Vagina (tissue), 2 donors: ENCODE measurements at places on chromosomes 3 and 15. TPM values are rescaled to one million over a fixed set of nuclear protein-coding genes. Genes with fewer than 3 reads are reported as not detected.

GRCh38 chr3:148253713-148254112 lies 444.0 kb upstream of the AGTR1 start:
- DNase-seq = no peak

DNA sequence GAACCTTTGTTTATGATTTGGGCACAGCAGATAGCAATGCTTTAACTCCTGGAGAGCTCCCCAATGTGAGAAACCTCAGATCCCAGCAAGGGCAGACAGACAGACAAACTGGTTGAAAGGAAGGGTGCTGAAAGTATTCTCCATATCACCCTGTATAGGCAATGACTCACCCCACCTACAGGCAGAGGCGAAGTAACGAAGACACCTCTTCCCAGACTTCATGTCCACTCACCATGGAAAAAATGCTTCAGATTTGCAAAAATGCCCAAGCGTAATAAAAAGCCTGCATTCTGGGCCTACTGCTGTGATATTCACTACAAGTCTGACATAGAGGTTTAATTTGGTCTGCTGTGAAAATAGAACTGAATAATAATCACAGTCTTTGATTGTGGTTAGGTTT lies 50.5 kb downstream of the THBS1 start:
- no peak for DNase-seq

DNA sequence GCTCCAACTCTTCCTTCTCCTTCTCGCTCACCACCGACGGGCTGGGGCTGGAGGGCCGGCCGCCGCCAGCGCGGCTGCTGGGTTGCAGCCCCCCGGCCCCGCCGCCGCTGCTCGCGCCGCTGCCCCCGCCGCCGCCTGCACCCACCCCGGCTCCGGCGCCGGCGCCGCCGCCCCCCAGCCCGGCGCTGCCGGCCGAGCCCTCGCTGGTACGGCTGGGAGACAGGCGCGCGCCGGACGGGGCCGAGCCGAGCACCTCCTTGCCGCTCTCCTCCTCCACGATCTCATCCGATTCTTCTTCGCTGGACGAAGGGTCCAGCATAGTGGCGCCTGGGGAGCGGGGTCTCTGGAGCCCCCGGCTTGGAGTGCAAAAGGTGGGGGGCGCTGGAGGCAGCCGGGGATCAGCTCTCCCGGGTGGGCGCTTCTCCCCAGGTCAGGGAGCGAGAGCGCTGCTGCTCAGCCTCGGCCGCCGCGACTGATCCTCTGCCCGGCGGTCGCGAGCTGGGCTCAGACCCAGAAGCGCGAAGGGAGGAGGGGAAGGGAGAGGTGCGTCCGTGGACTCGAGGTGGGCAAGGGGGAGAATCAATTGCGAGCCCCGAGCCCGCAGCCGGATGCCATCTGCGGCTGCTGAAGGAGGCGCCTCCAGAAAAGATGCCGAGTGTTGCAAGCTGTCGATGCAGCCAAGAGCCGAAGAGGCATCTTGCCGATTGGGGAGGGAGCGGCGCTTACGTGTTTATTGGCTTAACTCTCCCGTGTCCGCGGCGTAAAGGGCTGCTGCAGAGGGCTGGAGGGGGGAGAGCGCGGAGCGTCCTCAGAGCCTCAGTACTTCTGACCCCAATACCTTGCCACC lies at the start of gene CADPS:
Gene CADPS (minus strand): TSS at position 706 of the 847 bp plus-strand sequence. CDS start 387 bp downstream, at position 319.
- no peak for DNase-seq

CCDC39 gene
- not detected for total RNA-seq

GRCh38 chr3:8152821-8153418 lies 348.7 kb upstream of the LMCD1 start:
- DNase-seq = no peak

DNA sequence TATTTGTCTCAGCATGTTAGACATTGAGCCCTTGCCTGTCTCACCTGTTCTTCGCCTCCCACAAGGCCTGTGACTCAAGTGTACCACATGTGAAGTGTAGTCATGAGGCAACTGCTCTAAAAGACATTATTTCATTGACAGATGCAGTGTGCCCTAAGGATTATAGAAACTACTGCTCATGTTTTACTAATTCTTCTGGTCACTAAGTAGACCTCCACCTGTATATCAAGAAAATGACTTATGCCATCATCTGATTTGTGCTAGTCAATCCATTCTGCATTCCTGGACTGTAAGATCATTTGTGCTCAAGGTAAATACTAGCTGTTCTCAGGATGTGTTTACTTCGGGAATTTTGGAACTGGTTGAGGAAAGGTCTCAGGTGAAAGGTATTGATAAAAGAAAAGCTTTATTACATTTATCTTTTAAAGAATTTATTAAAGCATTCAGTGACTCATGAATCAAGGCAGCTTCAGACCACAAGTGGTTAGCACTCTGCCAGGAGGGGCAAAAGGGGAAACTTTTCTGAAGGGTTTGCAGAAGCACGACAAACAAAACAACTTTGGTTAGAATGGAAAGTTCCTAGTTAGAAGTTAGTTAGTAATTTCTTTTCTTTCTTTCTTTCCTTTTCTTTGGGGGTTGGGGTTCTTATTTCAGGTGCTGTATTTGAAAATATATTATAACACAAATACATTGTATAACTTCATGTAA lies 465.3 kb upstream of the CBLB start:
- no peak for DNase-seq

- no peak for DNase-seq
Observed at GRCh38 chr3:158992463-158992862, 190.6 kb downstream of the MFSD1 start.

C3orf70 gene
- total RNA-seq = 5.6 TPM

PLIN1 gene
- total RNA-seq = 53.3 TPM

DNA sequence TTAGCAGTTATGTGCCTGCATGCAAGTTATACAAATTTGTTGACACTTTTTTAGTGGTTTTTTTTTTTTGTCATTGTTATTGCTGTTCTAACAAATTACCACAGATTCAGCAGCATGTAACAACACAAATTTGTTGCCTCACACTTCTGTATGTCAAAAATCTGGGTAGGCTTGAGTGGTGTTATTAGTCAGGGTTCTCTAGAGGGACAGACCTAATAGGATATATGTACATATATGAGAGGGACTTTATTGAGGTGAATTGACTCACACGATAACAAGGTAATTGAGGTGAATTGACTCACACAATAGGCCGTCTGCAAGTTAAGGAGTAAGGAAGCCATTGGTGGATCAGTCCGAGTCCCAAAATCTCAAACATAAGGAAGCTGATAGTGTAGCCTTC lies 15.0 kb upstream of the PLSCR1 start:
- no peak for DNase-seq

DNA sequence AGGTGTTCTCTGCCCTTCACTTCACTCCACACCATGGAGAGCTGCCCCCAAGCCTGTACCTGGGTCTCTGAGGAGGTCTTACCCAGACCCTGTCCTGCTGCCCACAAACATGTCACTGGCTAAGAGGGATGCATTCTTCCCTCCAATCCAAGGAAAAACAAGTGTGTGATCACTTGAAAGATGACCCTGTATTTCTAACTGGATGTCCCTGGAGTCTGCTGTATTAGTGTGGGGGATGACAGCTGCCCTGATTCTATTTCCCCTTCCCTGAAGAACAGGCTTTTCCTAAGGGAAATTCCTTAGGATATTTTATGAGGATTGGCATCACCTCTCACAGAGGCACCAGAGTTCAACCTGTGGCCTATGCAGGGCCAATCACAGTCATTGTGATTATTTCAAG lies 55.0 kb upstream of the GATA2 start:
- DNase-seq = no peak

ANKRD34C gene
- total RNA-seq = 0.25 TPM

DNA sequence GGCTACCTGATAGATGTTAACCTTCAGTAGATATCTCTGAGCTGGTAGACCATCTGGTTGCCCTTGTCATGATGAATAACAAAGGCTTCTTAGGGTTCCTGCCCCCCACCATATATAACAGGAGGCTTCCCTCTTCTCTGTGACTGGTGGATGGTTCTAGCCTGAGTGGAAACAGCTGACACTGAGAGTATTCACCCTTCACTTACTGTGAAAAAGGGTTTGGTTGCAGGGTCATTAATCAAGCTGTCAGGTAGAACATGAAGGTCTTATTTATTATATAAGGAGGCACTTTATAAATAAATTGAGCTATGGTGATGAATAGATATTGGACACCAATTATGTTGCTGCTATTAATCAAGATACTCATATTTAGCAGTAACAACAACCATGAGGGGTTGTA lies 58.6 kb downstream of the CACNA2D3 start:
- no peak for DNase-seq

ACSBG1 gene
- 3.4 TPM for total RNA-seq

DNA sequence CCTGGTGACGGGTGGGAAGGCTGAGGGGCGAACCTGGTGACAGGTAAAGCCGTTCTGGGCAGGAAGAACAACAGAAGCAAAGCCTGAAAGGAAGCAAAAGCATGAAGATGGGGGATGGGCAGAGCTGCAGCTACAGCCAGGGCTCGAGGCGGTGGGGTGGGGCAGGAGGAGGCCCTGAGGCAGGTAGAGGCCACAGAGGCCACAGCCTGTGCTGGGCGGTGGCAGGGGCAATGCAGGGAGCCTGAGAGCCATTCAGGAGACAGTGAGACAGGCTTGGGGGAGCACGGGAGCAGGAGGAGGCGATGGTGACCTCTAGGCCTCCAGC lies 8.2 kb downstream of the PCSK6 start:
- DNase-seq = no peak

GRCh38 chr15:63080634-63081250 lies 38.2 kb downstream of the TPM1 start:
- DNase-seq = no peak

GRCh38 chr3:122058294-122058693 lies 3.1 kb downstream of the CD86 start:
- no peak for DNase-seq

GRCh38 chr15:83992324-83993031 lies 243.1 kb upstream of the GOLGA6L4 start:
- DNase-seq = no peak

ZNF774 gene
- 8.3 TPM for total RNA-seq

SERPINI2 gene
- not detected for total RNA-seq

STAC gene
- 3.9 TPM for total RNA-seq

KLF15 gene
- 25.3 TPM for total RNA-seq

- DNase-seq = no peak
Observed at GRCh38 chr3:72630327-72630968, 217.8 kb downstream of the SHQ1 start.

CASR gene
- not detected for total RNA-seq

- no peak for DNase-seq
Observed at GRCh38 chr15:95973566-95974256, 356.8 kb upstream of the NR2F2 start.

EBLN2 gene
- total RNA-seq = 6.4 TPM

PLSCR2 gene
- total RNA-seq = not detected

DNA sequence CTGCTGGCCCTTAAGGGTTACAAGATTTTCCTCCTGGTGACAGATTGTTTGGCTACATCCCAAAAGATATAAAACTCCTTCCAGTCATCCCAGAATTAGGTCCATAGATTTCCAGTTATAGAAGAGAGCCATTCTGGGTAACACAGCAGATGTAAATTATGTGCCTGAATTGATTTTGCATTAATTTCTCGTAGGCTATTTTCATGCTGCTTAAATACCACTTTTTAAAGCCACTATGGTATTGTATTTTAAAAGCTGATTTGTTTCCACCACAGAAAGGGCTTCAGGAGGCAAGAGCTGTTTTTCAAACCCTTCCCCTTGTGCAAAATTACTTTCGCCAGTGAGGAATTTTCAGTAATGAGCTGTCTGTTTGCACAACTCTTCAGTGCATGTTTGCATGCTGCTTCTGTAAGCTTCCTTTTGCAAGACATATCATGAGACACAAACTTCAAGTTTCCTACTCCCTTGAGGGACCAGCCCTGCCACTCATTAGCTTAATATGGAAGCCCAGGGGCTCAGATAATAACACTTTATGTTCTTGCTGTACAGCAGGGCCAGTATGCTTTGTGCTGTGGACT lies 105.4 kb upstream of the TNIK start:
- DNase-seq = no peak

DNA sequence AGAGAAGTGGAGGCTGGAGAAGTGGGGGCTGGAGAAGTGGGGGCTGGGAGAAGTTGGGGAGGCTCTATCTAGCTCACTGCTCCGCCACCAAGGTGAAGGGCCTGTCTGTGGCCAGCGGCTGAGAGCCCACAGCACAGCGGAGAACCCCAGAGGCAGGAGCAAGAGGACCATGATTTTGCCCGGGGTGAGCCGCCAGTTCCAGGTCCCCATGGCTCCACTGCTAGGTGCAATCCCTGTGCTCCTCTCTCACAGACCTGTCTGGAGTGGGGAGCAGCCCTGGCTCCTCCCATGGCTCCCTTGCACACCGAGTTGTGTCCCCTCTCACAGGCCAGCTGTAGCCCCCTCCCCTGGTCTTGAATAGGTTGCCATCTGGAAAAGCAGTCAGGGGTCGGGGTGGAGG lies 4.7 kb upstream of the NRROS start:
- no peak for DNase-seq

OR5K2 gene
- total RNA-seq = not detected

DNA sequence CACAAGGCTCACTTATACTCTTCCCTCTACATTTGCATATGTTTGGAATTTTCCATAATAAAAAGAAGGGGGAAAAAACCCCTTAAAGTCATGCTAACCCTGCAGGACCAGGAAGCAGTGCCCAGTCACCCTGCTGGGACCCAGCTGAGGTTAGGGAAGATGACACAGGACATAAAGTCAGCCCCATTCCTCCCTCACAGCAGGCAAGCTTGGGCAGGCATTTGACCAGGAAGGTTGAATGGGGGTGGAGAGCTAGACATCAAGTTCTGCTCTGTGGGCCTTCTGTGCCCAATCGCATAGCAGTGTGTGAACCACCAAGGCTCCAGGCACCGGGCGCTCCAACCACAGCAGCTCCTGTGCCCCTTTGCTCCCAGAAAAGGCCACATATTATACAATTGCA lies 7.1 kb upstream of the HDAC11 start:
- DNase-seq = no peak

- DNase-seq = no peak
Observed at GRCh38 chr3:5768281-5768945, 580.9 kb downstream of the EDEM1 start.

CCR4 gene
- total RNA-seq = 0.49 TPM

WDR49 gene
- total RNA-seq = 2.2 TPM

- DNase-seq = no peak
Observed at GRCh38 chr3:126197854-126198584, 17.6 kb upstream of the ALDH1L1 start.

C3orf20 gene
- 0.49 TPM for total RNA-seq

PLA2G4B gene
- total RNA-seq = 34.1 TPM

CCR9 gene
- total RNA-seq = not detected

- no peak for DNase-seq
Observed at GRCh38 chr15:85840802-85841152, 46.1 kb upstream of the KLHL25 start.

DNA sequence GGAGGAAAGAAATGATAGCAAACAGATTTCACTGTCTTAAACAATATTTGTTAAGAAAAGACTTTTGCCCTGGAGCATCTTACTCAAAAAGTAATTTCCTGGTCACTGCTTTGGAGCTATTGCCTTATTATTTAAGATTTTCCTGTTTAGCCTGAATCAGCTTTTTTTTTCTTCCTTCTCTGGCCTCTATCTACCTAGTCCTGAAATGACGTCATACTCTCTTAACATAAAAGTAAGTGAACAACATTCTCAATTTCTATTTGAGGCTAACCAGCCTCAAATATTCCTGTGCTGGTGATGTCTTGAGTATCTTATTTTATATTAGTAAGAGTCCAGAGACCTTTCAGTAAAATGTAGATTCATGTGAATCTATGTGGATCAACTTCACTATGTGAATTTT lies 221.9 kb upstream of the ALCAM start:
- no peak for DNase-seq

AADAC gene
- 2.0 TPM for total RNA-seq

- no peak for DNase-seq
Observed at GRCh38 chr3:53083949-53084309, 38.1 kb upstream of the SFMBT1 start.

FNDC3B gene
- total RNA-seq = 68.5 TPM
